DMS153 (cell line): ENCODE measurements at places on chromosomes 5 and 9.

- no peak for DNase-seq
These were observed 310.1 kb downstream of the ZNF608 start for GRCh38 chr5:124436294-124436693.

DNA sequence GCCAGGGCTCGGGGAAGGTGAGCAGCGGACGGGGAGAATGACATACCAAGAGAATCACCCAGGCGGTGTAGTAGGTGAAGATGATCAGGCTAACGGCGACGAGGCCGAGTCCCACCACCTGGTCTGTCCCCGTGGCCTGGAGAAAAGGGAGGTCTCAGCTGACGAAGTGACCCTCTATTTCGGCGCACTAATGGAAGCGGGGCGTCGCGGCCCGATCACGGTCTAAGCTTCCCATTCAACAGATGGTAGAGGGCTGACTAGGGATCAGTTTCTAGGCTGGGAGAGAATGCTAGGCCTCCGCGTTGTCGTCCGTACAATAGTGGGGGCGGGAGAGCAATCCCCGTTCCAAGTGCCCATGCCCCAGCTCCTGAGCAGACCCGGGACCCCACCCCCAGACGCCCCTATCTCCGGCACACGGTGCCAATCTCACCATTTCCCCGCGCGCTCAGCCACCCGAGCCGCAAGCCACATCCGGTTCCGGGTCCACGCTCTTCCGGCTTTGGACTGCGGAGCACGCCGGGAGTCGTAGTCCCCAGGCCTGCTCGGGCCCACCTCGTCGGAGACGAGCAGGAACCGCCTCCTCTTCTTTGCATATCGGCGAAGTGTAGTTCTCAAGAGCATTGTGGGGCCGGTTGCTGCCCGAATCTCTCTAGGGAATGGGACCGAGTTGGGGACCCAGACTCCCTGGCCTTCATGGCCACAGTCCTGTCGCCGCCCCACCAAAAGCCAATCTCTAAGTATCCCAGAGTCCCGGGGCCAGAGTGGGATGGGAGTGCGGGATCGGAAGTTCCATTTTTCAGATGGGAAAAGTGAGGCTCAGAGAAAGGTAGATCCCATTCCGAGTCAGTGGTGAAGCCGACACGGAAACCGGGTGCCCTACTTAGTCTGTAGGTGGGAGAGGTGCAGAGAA, at the start of gene DPM2:
TSS of gene DPM2 (minus strand) at position 467 of the 910 bp plus-strand sequence. CDS start at position 433, 34 bp downstream.
- DNase-seq: peak; percentile 81

DNA sequence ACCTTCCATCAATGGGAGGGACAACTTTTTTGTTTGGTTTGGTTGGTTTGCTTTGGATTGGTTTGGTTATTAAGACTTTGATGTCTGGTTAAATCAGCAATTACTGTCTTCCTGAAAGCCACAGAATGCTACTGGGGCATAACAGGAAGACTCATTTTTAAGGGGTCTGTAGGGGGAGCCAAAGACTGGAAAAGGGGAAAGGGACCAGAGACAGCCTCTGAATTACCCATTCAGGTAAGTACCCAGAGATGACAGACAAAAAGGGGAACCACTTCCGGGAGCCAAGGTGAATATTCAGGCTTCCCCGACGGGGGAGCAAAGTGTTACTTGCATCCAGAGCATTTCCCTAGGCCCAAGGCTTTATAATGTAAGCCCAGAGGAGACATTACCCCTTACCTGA, 4.6 kb upstream of the FEM1C start:
- no peak for DNase-seq

GRCh38 chr9:70101265-70101664, 57.6 kb downstream of the MAMDC2 start:
- no peak for DNase-seq

- no peak for DNase-seq
These were observed 26.6 kb upstream of the PIP5K1B start for GRCh38 chr9:68678430-68678829.

DNA sequence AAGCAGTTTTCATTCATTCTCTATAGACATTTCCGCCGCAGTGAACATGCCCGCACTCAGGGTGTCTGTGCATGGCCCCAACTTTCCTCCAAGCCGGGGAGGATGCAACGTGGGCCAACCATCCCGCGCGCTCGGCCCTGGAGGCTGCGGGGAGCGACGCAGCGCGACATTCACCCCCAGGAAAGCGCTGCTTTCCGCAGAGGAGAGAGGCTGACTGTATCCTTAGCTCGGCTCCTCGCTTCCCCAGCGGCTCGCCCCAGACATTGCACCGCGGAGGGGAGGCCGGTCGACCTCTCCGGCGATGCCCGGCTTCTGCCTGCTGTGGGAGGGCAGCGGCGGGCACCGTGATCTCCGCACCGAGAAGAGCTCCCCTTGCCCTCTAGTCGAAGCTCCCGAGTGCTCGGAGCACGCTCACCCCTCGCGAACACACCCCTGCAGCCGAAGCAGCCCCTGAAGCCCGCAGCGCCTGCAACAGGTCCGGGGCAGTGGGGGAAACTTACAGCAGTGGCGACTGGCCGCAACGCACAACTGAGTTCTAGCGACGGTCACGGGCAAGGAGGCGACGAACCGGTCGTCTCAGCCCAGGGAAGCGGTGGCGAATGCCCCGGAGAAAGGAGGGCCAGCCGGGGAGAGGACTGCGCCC, 600 bp downstream of the ENC1 start:
- no peak for DNase-seq

DNA sequence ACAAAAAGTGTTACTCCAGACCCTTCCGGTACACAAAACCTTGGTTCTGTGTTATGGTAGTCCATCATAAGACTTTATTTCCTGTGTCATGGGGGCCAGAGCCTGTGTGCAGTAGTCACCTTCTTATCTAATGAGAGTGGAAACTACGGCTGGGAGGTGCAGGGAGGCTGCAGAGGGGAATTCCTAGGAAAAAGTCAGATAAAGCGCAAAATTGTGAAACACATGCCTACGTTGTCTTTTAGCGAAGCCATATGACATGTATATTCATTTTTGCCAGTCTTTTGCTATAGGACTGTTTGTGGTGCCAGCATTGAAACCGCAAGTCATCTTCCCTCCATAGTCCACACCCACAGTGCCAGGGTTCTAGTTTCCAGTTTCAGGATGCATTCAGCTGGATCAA, 80.7 kb downstream of the PPARGC1B start:
- DNase-seq: no peak

DNA sequence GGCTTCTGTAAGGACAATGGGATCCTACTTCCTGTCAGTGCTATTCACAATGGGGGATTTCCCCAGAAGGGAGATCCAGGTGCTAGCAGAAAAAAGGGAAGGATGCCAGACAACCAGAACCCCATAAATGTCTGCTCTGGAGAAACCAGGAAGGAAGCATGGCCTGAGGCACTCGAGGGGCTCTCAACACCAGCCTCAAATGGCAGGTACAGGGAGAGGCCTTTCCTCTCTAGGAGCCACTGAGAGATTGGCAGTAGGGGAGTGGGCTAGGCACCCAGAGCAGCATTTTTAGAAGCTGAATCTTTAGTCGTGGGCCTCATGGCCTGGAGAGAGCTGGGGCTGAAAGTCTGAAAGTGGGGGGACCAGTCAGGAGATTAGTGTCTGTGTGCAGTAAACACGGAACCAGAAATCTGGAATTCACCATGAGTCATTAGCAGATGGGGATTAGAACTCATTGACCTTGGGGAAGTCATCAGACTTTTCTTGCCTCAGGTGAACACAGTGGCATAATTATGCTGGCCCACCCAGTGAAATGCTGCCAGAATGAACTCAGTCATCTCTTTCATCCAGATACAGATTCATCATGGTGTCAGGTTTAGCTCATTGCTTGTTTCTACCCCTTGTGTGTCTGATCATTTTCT, 28.3 kb downstream of the ARHGEF28 start:
- DNase-seq: peak; percentile 14

GRCh38 chr9:120891884-120892747, 15.1 kb upstream of the PHF19 start:
- peak; percentile 69 for DNase-seq

GRCh38 chr5:37638897-37639296, 200.9 kb downstream of the GDNF start:
- no peak for DNase-seq

DNA sequence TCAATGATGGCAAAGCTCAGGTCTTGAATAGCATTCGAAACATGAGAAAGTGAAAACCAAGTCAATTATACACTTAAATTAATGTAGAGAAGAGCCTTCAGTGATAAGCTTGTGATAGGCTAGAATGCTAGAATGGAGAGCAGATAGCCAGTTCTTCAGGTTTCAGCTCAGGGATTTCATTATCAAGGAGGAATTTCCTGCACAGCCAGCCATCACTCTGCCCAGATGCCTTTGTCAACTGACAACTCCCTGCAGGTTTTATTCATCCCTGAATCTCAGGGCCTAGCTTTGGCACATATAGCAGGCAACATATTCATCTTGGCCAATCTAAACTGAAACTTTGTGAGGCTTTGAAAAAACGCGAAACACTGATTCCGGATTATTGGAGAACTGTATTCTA, 199.3 kb upstream of the CDH6 start:
- no peak for DNase-seq

DNA sequence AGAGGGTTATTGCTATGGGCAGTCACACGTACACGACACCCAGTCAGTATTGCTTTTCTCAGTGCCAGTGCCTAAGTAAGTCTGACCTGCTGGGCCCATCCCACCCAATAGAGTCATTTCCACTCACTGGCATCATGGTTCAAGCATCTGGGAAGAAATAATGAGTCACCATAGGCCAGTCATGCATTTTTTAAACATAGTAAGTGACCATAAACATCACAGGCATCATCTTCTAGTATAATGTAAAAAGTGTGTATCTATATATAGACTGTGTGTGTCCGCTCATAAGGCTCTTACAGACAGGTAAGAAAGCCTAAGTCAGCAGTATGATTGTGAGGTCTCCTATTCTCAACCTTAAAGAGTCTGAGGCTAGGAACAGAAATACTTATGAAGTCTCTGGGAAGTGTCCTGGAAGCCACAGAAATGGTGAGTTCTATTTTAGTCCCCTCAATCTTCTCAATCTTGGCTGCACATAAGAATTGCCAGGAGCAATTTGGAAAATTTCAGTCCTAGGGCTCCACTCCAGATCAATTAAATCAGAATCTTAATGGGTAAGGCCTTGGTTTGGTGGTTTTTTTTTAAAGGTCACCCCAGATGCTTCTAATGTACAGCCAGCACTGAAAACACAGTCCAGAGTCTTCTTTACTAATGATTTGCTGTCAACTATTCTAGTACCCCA, 65.2 kb downstream of the ZNF366 start:
- DNase-seq: no peak

- no peak for DNase-seq
These were observed 383.0 kb downstream of the EBF1 start for GRCh38 chr5:158716668-158717067.

DNA sequence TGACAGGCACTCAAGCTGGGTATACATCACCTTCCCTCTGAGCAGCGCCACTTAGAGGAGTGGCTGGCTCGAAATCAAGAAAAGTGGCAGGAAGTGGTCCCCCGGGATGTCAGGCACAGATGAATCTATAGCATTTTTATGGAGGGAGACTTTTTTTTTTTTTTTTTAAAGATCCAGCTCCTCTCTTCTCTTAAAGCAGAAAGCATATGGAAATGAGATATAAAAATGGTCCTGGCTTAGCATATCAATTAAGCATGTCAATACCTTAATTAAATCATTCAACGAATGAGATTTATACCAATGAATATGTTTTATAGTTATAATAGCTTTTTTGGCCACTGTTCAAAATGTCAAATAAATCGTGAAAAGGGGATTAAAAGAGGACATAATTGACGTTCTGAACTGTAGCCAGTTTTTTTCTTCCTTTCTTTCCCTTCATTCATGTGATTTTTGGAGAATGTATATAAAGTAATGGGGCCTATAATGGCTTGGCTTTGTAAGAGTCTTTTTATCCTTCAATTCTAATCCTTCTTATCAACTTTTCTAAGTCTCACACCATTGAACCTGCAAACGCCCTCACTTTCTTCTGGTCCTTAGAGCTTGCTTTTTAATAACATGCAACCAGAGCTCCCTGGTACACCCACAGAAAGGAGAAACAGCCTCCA, 319.2 kb upstream of the PANK3 start:
- no peak for DNase-seq
